NCI-H69 (cell line): ENCODE measurements at places on chromosomes 16 and 17.

DNA sequence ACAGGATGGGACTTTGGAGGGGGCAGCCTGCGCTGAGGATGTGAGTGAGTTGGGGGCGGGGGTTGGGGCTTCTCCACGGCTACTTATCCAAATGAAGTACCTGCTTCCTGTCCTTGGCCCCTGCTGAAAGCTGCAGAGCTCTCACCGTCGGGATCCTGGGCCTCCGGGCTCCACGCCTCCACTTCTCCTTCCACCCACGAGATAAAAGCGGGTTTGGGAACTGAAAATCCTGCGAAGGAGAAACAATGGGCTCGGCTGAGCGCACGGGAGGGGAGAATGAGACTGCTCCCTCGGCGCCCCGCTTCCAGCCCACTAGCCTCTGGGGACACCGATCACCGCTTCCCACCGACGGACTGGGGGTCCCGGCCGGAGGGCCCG lies 486 bp downstream of the ZNF785 start:
- peak; percentile 77 for DNase-seq

DNA sequence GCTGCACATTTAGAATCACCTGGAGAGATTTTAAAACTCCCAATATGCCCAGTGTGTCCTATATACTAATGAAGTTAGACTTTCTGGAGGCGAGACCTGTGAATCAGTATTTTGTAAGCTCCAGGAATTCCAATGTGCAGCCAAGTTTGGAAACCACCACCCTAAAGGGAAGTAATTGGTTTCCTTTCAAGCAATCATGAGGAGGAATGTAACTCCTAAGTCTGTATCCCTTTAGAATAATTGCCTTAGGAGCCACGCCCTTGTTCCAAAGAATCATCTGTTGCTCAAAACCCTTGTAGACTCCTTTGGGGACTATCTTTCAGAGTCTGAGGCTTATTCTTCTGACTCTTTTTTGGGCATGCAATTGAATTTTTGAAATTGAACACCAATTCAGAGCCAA lies 84.4 kb downstream of the DNAH9 start:
- DNase-seq, result no peak

DNA sequence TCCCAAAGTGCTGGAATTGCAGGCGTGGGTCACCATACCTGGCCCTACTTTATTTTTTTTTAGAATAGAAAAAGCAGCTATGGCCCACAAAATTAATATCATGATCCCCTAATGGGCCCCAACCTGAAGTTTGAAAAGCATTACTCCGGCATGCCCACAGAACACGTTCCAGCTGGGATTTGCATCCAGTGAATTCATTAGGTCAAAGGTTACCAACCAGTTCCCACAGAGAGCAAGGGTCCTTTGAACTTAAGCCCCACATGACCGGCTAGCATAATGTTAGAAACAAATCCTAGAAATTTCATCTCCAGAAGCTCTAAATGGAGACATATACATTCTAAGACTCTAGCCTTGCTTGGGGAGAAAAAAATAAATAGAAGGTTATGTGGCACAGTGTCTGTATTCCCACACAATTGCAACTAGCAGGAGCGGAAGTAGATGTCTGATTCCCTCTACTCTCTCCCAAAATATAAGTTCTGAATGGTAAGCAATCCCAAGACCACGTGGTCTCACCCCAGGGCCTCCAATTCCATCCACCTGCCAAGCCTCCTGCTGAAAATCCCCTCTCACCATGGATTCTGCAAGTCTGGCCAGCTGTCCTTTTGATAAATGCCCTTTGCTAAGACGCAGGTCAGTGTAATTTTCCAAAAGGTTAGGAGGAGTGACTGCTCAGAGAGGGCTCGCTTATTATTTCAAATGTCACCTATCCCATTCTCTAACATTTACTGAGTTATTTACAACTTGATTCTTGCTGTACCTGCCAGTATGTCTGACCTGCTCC lies 395.8 kb downstream of the NPIPA8 start:
- peak; percentile 70 for DNase-seq

DNA sequence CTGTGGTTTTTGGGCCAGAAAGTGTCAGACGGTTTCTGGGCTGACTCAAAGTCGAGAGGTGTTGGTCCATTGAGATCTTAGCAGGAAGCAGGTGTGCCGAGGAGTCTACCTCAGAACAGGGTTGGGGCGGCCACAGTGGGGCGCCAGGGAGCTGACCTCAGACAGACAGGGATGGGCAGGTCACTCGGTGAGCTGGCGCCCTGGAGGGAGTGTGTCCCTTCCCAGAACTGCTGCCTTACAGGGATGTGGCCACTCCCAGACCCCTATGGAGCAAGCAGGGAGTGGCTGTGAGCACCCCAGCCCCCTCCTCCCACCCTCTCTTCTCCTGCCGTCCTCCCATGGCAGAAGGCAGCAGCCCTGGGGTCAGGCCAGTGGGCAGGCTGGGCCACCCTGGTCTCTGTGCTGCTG lies 14.0 kb upstream of the DPEP1 start:
- DNase-seq, result peak; percentile 65

DNA sequence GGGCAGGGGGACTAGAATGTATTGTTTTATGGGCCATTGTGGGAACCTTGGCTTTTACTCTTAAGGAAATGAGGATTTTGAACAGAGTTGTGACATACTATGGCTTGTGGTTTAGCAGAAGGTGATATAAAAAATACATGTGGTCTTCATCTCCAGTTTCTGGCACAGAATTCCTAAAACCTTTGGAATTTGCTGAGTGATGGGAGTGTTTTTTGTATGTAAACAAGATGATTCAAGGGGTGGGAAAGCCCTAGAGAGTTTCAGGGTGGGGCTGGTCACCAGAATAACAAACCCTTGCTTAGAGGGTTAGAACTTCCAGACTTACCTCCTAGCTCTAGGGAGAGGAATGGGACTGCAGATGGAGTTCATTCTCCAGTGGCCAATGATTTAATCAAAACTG lies 316.1 kb downstream of the PHKB start:
- DNase-seq, result no peak

GRCh38 chr17:352421-353212 lies at the start of gene RPH3AL:
TSS of gene RPH3AL (minus strand) at chr17:352807. CDS start at chr17:327543, 25,264 bp downstream.
- no peak for DNase-seq

DNA sequence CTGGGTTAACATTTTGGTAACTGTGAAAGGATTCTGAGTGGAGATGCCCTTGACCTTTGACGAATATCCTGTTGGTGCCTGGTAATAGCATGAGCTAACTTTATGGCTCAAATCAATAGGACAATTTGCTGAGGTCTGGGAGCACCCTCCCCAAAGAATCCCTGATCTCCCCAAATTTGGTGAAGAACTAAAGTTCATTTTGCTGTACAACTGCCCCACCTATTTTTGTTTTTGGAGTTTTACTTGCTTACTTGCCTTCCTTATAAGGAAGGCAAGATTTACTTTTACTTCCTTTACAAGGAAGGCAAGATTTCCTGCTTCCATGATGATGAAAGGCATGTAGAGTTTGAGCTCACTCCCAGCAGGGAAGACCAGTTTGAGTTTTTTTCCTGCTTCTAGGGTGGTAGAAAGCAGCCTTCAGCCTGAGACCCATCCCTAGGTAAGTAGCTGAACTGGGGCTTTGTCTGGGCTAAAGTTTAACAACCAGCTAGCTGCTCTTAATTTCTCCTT lies 2.8 kb downstream of the KRTAP4-9 start:
- DNase-seq, result no peak

DNA sequence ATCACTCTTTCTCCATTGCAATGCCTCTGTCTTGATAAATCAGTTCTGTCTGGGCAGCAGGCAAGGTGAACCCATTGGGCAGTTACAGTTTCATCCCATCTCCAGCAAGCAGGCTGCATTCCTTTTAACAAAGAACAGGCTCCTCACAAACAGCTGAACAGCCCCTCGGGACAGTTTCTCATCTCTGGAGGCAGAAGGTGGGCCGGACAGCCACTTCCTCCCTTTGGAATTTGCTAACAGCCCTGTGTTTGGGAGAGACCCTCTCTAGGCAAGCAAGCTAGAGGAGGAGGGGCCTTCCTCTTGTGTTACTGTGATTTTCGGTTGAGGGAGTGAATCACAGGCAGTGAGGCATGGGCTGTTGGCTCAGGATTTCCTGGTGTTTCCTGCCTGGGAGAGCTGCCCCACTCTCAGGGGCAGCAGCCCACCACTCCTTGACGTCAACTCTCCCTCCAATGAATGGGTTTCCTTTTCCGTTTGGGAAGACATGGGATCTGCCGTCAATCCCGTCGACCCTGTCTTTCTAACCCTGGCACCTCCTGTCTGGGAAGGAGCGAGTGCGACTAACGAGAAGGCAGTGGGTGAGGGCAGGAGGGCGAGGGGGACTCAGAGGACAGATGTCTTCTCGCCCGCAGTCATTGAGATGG lies 3.7 kb upstream of the PGS1 start:
- DNase-seq, result no peak

DNA sequence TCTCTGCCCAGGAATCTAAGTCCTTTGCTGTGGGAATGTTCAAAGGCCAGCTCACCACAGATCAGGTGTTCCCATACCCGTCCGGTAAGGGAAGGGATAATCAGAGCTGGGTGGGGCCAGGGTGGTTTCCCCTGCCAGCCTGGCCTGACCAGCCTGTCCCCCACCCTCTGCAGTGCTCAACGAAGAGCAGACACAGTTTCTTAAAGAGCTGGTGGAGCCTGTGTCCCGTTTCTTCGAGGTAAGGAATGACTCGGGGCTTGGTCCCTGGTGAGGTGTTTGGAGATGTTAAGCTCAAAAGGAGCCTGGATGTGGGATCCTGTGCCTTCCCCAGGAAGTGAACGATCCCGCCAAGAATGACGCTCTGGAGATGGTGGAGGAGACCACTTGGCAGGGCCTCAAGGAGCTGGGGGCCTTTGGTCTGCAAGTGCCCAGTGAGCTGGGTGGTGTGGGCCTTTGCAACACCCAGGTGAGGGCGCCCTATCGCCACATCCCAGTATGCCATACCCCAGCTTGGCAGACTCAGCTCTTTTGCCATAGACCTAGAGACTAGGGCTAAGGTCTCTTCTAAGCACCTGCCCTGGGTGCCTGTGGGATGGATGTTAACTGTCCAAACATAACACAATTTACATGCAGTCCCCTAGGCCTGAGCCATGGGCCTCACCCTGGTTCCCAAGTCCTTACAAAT lies 997 bp downstream of the ACADVL start:
- DNase-seq, result peak; percentile 59

GRCh38 chr17:44159519-44160210 lies 10.8 kb upstream of the ASB16 start:
- no peak for DNase-seq

DNA sequence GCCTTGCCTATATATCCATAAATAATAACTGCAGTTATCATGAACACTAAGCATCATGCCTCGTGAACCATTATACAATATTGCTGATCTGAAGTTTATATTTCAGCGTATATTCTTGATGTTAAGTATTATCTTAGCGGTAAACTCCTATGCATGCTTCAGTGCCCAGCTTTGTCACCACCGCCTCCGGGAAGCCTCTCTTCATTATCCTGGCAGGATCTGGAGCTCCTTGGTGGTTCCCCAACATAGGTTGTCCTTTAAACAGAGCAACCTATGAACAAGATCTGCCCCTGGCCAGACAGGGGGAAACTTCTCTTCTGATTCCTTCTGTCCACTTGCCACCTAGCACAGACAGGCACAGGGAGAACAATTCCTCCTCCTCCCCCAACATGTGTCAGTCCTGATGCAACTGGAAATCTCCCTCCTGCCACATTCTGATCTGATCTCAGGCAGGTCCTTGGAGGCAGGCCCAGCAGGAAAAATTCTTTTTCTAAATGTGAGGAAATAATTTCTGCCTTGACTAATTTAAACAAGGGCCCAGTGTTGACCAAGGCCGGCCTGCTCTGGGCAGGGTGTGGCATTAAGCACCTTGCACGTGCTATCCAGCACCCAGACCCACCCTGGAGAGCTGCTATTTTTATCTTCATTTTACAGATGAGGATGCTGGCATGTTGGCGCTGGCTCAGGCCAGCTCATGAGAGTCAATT lies 22.4 kb downstream of the SPNS2 start:
- DNase-seq, result no peak

DNA sequence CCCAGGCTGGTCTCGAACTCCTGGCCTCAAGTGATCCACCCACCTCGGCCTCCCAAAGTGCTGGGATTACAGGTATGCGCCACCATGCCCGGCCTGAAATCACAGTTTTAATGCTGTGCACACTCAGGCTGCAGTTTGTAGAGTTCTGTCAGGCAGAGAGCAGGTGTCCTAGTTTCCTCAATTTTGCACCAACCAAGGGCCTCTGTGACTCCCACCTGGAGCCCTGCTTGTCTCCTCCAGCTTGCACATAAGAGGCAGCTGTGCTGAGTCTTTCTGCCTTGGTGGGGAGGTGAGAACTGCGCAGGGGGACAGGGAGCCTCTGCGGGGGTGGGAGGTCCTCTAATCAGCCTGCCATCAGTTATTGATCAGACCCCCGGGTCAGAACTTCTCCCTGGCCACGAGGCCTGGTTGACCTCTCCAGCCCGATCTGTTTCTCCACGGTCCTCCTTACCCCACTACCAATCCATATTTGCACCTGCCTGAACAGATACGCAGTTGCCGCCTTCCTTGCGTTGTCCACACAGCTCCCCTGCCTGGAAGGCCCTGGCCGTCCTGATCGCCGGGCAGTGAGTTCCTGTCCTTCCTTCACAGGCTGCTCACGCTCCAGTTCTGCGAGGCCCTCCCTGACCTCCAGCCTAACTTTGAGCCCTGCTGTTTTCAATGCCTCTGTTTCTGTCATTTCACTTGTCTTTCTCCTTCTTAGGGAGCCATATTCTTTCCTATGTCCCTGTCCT lies 48.1 kb upstream of the SIAH1 start:
- no peak for DNase-seq

GRCh38 chr16:70573451-70574121 lies 50.0 kb downstream of the SF3B3 start:
- DNase-seq, result no peak

DNA sequence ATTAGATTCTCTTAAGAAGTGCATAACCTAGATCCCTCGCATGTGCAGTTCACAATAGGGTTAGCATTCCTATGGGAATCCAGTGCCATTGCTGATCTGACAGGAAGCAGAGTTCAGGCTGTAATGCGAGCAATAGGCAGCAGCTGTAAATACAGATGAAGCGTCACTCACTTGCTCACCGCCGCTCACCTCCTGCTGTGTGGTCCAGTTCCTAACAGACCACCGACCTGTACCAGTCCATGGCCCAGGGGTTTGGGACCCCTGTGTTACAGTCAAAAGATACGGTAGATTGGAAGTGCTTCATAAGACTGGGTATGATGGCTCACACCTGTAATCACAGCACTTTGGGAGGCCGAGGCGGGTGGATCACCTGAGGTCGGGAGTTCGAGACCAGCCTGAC lies 2.8 kb downstream of the STAT5A start:
- peak; percentile 32 for DNase-seq

DNA sequence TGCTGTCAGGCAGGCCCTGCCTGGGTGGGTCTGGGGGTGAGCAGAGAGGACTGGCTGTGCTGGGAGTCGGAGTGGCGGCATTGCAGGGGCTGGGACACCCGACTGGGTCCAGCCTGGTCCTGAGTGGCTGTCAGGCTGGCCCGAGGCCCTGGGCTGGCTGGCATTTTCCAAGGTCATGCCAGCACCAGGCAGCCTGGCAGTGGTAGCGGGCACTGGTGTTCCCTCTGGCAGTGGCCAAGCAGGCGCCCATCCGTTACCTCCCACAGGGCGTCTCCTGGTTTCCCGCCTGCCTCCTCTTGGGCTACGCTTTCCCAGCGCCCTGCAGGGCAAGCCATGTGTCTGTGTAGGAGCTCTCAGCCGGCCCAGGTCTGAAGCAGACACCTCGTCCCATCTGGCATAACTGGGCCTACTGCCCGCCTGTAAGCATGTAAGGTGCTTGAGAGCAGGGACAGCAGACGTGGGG lies 5.7 kb upstream of the PKMYT1 start:
- DNase-seq, result peak; percentile 97
